ENCODE measurements at places on chromosomes 12 and 14.

DNA sequence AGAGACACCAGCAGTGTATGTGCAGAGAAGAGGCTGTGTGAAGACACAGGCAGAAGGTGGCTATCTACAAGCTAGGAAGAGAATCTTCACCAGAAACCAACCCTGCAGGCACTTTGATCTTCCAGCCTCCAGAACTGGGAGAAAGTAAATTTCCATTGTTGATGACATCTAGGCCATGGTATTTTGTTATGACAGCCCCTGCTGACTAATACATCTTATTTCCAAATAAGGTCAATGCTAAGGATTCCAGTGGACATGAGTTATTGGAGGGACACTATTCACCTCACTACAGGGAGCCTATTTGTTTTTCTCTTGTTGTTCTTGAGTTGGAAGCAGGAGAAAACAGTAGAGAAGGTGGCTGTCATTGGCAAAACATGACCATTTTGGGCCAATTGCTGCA is 88.5 kb upstream of the RIN3 start:
- peak; percentile 43 for DNase-seq

DNA sequence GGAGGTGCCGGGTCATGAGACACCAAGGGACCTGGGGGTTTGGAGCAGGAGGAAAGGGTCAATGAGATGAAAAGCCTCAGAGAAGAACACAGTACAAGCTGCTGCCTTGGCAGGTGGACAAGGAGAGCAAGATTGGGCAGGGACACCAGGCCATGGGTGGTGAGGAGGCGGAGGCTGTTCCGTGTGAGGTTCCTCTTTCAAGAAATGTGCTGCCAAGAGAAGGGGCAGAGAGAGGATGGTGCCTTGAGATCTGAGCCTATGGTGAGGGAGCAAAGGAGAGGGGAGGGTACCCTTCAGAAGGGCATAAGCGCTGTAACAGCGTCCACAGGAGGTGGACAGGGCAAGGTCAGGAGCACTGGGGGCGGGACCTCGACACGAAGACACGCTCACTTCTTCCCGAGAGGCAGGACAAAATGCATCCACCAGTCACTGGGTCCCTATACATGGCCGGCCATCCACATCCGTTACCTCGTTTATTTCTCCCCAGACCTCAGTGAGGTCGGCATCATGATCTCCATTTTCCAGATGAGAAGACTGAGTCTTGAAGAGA is 100.2 kb downstream of the B4GALNT3 start:
- no peak for DNase-seq

GRCh38 chr14:87888136-87888999 is 104.6 kb downstream of the GALC start:
- peak; percentile 50 for DNase-seq

DNA sequence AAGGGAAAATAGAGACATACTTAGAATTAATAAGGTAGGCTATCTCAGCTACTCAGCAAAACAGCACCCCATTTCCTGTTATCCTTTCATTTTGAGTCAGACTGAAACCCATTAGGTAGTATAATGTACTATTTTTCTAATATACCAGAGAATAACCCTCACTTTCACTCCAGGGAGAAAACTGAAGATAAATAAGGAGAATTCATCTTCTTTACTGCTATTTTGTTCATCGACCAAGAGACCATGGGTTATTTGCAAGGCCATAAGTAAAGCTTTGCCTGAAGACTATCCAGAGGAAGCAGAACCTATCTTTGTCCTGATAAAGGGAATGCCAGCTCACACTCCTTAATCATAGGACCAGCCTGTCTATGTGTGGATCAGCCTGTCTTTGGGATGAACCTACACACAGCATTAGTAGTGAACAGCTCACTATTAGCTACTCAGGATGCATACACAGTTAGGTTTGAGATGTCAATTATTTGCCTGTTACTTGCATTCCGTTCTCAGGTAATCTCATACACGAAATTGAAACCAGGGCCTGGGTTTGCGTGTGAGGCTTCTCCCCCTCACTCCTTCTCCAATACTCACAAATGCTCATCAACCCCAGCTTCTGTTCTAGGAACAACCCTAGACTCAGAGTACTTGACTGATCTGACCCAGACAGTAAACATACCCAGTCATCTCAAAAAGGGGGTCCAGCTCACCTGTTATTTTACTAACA is 124.4 kb downstream of the DAD1 start:
- DNase-seq, result no peak

DNA sequence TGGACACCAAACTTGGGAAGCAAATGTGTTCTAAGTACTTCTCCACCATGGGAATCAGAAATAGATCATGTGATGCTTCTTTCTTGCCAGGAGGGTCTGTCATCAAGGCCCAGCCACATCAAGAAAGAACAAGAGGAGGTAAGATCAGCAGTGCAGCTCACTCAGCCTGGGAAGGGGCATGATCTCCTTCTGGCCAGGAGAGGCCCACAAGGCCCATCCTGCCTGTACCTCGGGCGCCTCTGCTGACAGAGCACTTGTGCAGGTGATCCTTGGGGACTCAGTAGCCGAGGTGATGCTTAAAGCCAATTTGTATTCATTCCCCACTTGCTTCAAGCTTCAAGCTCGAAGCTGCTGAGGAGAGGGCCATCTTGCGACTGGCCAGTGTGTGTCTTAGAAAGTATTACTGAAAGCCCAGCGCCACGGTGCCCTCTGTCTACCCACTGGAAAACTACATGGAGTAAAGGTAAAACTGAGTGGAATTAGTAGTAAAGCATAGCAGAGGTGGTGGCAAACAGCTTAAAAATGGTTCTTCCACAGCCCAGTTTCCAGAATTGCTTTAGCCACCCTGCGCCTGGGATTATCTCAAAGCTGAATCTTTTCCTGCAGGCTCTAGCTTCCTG is 26.2 kb downstream of the RTRAF start:
- no peak for DNase-seq

DNA sequence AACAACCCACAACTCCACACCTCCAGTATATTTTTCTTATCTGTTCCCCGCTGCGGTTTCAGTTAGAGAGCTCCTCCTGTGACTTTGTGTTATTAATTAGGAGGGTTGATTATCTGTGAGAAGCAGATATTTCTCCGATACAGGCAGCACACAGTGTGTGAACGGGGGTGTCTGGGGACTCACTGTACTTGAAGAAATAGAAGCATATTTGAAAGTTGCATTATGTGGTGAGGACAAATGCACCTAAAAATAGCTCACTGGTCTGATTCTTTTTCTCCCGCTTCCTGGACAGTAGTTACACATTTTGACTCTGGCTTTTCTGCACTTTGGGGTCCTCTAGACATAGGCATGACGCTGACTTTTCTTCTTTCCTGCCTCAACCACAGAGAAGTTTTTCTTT is 277.7 kb downstream of the VRK1 start:
- no peak for DNase-seq

Data from AG08396 (cell line).